Renal pelvis (tissue), 12 donors: ENCODE measurements at places on chromosomes 7 and 10. TPM values are rescaled to one million over a fixed set of nuclear protein-coding genes. Genes with fewer than 3 reads are reported as not detected.

Gene RADIL
- polyA plus RNA-seq: 2.2 TPM

Gene CDC14C
- polyA plus RNA-seq: not detected

Gene HKDC1
- polyA plus RNA-seq: 21.0 TPM

Gene NEURL1
- polyA plus RNA-seq: 1.9 TPM

Gene ANKRD7
- 2.3 TPM for polyA plus RNA-seq

Gene SDK1
- 7.5 TPM for polyA plus RNA-seq

DNA sequence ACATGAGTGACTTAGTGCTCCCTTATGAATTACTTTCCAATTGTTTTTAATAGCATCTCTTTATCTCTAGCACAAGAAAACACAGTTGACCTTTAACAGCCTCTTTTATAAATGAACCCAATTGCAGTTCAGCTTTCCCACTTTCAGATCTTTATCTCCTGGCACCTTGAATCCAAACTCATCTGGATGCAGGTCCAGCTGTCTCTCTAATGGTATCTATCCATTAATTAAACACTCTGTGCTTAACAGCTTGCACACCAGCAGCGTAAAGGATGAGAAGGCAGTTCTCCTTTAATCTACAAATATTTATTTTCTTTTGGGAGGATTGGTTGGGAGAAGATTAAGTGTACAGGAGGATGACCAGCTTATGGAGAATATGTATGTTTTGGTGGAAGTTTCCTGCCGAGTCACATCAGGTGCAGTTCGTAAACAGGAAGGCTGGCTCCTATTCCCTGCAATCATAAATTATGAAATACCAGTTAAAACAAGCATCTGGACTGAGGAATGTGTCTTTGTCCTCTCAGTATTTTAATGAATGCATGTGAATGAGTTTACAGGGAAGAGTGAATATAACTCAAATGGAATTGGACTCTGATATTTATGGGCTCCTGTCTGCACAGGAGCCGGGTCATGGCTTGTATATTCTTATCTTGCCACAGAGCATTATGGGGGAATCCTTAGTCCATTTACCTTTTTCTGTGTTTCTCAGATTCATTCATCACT is 232.7 kb downstream of the PHF14 start:
- peak; percentile 23 for DNase-seq

- DNase-seq: no peak
Observed at GRCh38 chr7:47044625-47045024, 537.3 kb downstream of the TNS3 start.

- DNase-seq: no peak
Observed at GRCh38 chr7:37211097-37211880, 237.4 kb downstream of the ELMO1 start.
